ENCODE measurements at places on chromosomes 11 and 22.

DNA sequence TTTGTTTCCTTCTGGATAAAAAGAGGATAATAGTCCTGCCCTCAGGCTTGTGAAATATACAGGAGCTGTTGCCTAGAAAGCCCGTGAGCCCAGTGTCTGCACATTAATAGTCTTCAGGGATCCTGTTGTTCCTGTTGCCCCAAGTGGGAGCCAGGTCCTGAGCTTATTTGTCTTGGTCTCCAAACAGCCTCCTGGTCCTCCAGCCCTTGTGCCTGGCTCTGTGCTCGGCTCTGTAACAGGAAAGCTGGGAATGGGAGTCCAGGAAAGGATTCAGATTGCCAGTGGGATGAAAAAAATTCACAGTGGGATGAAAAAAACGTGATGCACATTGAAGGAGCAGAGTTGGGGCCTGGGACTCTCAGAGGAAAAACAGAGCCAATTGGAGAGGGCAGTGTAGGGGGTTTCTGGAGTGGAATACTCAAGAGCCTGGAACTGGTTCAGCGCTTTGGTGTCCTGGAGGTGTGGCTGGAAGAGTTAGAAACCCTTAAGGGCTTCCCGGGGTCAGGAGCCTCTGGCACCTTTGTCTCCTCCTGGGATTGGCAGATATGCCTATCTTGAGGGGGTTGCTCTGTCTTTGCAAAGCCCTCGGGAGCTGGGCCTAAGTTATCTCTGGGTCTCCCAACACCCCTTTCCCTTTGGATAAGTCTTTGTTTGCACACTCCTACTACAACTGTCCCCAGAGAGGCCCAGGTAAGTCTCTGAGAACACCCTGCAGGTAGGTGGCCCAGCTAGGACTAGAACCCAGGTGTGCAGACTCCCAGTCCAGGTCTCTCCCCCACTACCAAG lies 2.3 kb upstream of the INPPL1 start:
- no peak for DNase-seq

GRCh38 chr11:58525037-58525614 lies 17.2 kb upstream of the OR5B21 start:
- DNase-seq = no peak

DNA sequence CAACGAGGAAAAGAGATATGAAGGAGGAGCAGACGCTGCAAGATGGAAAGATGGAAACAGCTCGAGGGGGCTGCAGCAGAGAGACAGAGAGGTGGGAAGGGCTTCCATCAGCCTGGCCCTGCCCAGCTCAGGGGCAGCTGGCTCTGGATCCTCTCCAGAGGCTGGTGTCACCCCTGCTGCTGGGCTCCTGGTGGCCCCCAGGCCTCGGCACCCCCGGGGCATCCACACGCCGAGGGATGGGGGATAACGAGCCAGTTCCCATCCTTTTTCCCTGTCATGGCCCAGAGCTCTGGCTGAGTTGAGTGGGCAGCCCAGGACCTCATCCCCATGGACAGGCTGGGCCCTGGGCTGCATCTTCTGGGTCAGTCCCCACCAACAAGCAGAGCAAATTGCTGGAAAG lies 102.3 kb downstream of the ST3GAL4 start:
- DNase-seq = no peak

DNA sequence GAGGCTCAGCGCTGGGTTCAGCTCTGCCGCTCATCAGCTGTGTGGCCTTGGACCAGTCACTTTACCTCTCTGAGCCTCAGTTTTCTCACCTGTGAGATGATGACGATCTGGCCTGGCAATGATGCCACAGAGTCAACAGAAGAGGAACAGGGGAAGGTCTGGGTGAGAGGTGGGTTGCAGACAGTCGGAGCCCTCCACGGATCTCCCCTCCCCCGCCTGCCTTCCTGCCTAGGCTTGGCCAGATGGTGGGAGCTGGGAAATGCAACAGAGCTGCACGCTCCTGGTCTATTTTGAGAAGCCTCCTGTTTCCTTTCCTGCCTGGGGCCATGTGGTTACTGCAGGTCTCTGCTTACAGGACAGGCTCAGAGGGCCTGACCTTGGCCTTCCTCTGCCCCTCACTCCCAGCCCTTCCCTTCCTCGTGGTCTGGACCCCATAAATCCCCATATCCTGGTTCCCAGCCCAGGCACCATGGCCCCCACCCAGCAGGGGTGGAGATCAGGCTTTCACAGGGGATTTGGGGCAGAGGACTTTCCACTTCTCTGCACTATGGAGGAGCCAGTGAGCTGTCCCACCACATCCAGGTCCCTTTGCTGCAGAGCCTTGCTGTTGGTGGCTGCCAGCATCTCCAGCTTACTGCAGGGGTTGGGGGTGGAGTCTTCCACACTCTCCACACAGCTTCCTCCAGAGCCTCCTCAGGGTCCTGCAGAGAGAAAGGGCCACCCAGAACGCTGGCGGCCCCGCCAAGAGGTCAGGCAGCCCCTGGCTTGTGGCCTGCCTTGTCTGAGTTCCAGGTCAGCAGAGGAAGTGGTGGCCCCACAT lies 46.9 kb downstream of the C11orf96 start:
- no peak for DNase-seq

- no peak for DNase-seq
Measured at GRCh38 chr11:93773601-93774200, 10.4 kb upstream of the MED17 start.

- DNase-seq = no peak
Measured at GRCh38 chr11:121524233-121524631, 71.5 kb upstream of the SORL1-AS1 start.

DNA sequence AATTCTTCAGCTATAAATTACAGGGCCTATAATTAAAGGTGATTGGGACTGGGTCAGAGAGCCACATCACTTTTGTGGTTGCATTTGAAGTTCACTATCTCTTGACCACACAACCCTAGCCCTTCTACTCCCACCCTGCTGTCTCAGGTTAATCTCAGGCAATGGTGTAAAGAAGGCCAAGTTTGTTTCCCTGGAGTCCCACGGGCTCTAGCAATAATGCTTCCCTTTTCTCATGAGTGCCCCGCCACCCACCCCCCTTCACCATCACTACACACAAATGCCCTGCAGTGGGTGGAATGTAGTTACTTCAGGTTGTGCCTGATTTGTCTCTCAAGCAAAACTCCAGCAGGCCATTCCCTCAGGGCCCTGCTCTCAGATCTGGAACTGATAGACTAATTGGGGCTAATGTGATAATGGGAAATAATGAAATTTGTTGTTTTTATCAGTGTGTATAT lies 1.8 kb upstream of the EHF start:
- no peak for DNase-seq

- DNase-seq = no peak
Measured at GRCh38 chr11:93017821-93018690, 48.6 kb downstream of the MTNR1B start.

DNA sequence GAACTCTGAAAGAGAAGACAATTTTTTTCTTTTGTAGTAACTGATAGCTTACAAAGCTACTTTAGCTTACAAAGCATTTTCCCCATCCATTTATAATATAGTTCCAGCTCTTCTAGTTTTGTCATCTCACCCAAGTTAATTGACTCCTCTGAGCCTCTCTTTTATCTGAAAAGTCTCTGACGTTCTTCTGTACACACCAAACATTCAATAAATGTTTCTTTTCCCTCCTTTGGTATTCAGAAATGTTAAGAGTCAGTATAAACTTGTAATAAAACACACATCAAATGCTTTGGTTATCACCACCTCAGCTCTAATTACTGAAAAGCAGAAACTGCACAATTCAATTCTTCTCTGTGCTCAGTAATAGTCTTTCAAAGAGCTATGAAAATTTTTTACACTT lies 5.9 kb downstream of the CCDC90B start:
- no peak for DNase-seq

- DNase-seq = no peak
Measured at GRCh38 chr11:48020092-48020755, 39.9 kb downstream of the PTPRJ start.

GRCh38 chr11:83221694-83222093 lies 28.2 kb downstream of the ANKRD42 start:
- no peak for DNase-seq

- no peak for DNase-seq
Measured at GRCh38 chr11:126318574-126319373, 14.9 kb downstream of the DCPS start.

GRCh38 chr22:41885516-41885915 lies 29.4 kb downstream of the SHISA8 start:
- no peak for DNase-seq

DNA sequence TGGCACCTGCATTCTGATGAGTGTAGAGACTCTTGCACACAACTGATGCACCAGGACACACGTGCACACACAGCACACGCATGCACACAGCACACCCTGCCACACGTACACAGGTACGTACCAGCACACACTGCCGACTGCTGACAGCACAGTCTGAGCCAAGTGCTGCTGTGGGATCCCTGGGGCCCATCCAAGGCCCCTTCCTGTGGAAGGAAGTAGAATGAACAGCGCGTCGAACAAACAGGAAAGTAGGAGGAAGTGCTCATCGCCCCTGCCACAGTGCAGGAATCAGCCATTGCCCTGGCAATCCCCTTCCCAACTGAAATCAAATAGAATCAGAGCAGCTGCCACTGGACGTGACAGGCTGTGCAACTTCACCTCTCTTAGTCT lies 57.9 kb downstream of the CD82 start:
- no peak for DNase-seq

- no peak for DNase-seq
Measured at GRCh38 chr11:132048040-132048439, 677.6 kb downstream of the NTM start.

DNA sequence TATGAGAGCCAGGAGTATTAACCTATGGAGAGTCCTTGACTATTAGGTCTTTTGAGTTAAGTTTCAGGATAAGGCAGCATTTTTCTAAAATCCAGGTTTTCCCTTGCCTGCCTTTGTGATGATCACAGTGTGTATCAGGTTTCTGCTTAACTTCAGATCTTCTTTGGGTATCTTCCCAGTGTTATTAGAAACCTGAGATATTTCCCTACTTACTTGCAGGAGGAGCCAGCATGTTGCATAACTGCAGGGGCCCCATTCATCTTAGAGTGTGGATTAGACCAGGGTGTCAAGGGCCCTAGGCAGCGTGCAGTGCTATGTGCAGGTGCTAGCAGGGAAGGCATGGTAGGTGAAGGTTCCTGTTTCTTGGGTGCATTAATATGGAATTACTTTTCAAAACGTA lies 69.5 kb downstream of the ZNRF3 start:
- DNase-seq = no peak

DNA sequence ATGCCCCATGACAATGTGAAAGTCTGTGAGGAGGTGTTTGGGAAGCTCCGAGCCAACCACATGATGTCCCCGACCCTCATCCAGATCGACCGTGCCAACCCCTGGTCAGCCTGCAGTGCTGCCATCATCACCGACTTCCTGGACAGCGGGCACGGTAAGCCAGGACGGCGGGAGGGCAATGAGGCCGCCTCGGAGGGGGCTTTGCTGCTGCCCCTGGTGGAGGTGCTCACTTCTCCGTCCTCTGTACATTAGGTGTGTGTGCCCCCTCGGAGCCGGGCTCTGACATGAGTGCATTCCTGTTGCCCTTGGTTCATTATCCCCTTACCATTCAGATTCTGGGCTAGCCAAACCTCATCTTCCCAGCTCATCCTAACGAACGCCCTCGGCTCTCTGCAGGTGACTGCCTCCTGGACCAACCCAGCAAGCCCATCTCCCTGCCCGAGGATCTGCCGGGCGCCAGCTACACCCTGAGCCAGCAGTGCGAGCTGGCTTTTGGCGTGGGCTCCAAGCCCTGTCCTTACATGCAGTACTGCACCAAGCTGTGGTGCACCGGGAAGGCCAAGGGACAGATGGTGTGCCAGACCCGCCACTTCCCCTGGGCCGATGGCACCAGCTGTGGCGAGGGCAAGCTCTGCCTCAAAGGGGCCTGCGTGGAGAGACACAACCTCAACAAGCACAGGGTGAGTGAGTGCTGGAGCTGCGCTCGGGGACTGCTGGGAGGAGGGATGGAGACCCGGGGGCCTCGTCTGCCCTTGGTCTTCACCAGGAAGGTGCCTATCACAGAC lies 13.8 kb downstream of the ADAMTS15 start:
- no peak for DNase-seq

- DNase-seq = no peak
Measured at GRCh38 chr22:49550766-49551362, 276.8 kb downstream of the BRD1 start.

DNA sequence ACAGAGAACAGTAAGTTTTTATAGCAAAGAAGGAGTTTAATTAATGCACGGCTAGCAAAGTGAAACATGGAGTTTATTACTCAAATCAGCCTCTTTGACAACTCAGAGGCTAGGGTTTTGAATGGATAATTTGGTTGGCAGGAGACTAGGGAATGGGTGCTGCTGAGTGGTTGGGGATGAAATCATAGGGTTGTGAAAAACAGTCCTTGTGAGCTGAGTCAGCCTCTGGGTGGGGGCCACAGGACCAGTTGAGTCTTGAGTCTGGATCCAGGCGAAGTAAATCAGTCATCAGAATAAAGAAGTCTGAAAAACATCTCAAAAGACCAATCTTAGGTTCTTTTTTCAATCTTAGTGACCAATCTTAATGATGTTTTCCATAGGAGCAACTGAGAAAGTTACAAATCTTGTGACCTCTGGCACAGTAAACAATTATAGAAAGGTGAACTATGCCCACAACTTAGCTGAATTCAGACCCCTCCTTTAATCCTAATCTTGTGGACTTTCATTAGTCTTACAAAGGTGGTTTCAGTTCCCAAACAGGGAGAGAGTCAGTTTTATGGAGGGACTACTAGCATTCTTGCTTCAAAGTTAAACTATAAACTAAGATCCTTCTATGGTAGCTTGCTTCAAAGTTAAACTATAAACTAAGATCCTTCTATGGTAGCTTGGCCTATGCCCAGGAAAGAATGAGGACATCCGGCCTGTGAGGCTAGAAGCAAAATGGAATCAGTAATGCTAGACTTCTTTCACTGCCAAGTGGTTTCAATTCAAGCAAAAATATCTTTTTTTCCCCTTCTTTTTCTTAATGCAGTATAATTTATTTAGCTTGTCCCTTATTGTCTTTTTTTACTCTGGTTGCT lies 84.5 kb downstream of the AASDHPPT start:
- no peak for DNase-seq

DNA sequence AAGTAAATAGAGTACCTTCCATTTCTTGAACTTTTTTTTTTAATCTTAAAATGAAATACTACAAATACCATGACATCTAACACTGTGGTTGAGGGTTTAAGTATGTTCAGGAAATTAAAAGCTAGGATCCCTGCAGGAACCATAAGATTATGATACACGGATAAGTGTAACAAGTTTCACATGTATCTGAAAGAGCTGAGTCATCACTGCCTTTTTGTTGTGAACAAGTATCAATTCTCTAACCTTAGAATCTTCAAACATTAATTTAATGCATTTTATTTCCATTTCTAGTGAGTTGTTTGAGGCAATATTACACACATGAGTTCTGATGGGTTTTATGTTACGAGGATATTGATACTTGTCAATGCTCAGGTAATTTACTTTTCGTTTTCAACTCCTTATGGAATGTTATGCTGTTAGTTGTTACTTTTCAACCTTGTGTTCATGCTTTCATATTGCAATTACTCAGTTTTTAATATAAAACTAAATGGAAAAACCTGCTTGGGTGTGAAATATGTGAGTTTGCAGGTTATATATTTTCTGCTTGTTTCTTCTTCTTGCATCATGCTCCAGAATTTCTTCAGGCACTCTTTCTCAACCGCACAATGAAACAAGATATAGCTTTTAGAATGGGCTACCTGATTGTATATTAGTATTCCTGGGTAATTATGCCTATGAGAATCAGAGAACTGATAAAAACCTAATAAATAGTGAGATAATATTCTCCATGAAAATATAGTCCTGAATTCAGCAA lies 361.3 kb upstream of the MTNR1B start:
- no peak for DNase-seq

- no peak for DNase-seq
Measured at GRCh38 chr11:45323601-45324249, 37.6 kb upstream of the SYT13 start.

GRCh38 chr11:96794152-96794551 lies 404.3 kb downstream of the JRKL start:
- DNase-seq = no peak

- no peak for DNase-seq
Measured at GRCh38 chr11:13297917-13298356, 20.3 kb downstream of the BMAL1 start.

All from stimulated activated CD4-positive, alpha-beta T cell treated with anti-CD3 and anti-CD28 coated beads, Interleukin-1b, Interleukin-23, amount 100 ng/mL, for 1 hour (primary cell).